GM06990 (cell line): ENCODE measurements at places on chromosomes 5 and 9.

DNA sequence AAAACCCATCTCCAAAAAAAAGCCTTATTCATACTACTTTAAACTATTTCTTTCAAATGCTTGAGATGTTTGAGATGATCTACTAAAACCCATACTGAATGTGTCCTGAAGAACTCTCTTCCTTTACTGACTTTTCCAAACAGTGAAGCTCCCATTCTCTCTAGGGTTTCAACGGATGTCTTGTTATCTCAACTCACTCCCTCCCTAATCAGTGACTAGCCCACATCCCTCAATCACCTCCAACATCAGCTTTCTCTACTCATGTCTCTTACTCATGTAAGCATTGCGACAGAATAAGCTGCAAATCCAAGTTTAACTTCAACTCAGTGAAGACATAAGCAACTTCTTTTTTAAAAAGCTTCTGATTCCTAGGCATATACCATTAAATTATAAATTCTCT lies 42.1 kb downstream of the WDR41 start:
- no peak for DNase-seq

- DNase-seq: no peak
These were observed 19.5 kb downstream of the TLE1 start for GRCh38 chr9:81669866-81670265.

GRCh38 chr9:32394381-32395049 lies 10.1 kb downstream of the ACO1 start:
- no peak for DNase-seq

DNA sequence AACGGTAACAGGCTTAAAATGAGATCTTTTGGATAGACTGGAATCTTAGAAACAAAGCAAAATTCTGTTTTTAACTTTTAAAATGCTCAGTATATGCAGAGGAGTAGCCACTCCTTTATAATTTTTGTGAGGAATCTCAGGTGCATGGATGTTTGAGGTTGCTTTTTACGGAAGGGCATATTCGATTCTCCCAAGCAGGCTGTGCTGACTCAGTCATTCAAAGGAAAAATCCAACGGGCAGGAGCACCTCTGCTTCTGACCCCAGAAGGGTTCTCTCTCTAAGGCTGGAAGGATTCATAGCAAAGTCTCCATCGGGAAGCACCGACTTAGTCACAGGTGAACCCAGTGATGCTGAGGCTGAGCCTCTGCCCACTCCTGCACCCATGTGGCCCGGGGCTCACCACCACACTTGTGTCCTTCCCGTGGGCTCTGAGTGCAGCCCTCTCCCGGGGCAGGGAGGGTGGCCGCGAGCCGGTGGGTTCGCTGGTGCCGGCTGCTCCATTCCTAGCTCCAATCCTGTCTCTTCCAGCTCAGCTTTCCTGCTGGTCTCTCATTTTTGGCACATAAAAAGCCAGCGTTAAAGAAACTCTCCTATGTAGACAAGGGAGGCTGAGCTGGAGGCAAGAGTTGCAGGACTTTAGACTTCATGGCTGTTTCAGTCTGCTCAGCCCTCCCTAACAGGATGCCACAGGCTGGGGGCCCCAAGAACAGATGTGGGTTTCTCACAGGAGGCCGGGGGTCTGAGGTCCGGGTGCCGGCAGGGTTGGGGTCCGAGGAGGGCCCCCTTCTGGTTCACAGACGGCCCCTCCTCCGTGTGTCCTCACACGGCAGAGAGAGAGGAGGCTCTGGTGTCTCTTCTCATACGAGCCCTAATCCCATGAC lies 135.6 kb upstream of the LPCAT1 start:
- DNase-seq: no peak

DNA sequence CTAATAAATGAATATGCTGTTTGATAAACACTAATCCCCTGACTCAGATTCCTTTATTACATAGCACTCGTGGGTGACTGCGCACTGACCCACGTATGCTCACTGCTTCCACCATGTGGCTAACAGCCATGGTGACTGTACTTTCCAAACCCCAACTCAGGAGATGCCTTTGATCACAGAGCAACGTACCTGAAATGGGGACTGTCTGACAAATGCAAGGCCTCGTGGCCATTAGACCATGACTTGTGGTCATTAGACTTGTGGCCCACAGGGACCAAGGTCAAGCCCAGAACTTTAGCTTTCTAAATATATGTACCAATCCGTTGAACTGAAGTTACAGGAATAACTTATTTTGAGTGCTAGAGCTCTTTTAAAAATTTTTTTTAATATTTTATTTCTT lies 46.6 kb downstream of the CYFIP2 start:
- DNase-seq: no peak

GRCh38 chr5:178080618-178081410 lies 32.5 kb upstream of the N4BP3 start:
- no peak for DNase-seq

DNA sequence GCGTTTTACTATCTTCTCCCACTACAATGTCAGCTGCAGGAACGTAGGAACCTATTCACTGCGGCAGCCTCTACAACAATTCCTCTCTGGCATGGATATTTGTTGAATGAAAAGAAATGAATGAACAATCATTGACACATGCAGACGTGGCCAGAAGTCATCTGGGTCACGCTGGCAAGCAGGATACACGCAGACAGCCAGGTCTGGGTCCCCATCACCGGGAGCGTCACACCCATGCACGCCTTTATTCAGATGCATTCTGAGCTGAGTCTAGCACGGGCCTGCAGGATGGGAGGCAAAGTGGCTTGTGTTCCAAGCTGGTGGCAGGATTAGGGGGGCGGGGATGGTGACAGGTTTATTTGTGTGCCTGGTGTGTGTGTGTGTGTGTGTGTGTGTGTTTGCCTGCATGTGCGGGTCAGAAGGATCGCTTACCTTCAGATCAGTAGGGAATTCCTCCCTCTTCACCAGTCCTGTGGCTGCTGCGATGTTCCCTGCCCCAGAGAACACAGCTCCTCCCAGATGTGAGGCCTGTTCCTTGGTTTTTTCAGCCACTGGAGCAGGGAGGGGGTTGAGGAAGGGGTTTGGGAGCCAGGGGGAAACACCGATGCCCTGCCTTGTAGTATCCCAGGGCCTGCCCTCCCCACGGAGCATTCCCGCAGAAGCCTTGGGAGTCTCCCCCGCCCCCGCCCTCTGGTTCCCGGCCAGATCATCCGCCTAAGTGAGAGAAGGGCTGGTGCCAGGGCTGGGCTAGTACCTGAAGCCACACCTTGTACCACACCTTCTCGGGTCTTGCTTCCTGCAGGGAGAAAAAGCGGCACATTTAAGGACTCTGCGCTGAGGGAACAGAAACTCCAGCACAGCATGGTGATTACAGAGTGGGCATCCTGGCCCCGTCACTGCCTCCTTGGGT lies 4.1 kb downstream of the SNCB start:
- DNase-seq: no peak

DNA sequence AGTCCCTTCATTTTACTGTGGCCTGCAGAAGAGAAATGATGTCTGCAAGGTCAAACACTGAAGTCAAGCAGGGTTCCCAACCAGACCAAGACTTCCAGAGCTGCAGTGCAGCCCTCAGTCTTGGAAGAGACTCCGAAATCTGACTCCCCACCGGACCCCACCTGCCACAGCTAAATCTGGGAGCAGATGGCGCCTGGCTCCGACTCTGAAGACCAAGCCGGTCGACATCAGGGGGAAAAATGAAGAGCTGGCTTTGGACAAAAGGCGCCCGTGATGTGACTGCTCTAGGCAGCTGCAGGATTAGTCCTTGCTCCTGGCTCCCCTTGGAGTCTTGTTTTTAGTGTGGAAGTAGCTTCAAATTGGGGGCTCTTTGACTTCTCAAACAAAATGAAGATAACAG lies 72.4 kb upstream of the ZNF622 start:
- no peak for DNase-seq

DNA sequence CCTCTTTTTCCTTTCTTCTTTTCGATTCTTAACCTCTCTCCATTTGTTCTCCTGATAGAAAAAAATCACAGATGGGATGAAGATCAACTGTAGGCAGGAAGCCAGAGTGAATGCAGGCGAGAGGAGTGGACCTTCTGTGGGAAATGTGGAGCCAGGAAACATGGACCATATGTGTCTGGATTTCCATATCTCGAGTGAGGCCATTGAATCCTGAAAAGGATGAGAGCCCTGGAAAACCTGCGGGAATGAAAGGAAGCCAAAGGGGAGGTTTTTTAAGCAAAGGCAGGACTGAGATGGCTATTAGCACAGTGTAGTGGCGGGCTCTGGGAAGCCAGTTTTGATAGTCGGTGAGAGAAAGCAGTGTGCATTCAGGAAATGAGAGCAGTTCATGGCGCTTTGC lies 139.5 kb upstream of the C9orf72 start:
- DNase-seq: no peak

DNA sequence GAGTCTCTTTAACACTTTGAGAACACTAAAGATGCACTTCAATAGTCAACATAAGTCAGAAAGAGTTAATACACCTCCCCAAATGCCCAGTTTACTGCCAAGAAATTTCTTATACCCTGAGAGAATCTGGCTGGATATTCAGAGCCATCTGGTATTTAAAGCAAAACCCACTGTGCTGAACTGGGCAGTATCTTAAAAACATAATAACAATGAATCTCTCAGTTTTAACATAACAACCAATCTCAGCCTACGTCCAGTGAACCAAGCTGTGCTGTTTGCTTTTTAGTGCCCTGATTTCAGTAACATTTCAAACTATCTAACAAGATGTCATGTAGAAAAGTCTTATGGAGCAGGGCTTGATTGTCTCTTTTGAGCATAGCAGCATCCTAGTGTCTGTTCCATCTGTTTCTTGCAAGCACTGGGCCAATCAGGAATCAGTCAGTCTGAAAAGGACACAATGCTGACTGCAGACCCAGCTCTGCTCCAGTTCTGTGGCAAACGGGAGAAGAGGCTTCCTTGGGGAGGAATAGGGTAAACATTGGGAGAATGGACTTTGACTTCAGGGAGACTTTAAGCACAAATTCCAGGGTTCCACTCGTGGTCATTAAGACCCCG lies 43.6 kb upstream of the FAM81B start:
- DNase-seq: no peak

DNA sequence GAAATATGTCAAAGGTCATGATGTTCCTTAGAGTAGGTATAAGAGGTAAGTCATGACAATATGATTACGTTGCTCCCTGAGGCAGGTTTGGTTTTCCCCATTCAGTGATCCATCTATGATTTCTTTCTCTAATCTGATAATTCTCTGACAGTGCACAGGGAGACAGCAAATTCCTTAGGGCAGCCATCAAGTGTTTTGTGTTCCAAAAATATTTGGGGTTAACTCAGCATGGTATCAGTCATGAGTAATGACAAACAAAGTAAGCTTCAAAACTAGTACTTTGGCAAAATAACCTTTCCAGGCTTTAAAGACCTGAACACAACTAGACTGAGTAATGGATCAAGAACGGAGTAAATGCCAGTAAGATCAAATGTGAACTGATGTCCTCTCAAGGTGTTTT lies 55.3 kb upstream of the SPATA31E1 start:
- no peak for DNase-seq

DNA sequence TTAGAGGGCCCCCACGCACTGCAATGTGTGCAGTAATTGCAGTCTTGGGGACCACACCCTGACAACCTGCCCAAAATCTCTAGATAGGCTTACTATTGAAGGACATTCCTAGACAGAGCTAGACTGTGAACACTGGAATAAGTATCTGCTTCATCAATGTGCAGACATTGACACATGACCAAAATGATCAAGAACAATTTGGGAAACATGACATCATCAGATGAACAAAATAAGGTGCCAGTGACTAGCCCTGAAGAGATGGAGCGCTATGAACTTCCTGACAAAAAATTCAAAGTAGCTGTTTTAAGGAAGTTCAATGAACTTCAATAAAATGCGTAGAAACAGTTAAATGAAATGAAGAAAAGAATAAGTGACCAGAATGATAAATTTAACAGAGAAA lies 15.3 kb downstream of the EGFLAM start:
- no peak for DNase-seq

GRCh38 chr9:133578524-133579441 lies 30.4 kb downstream of the FAM163B start:
- no peak for DNase-seq

DNA sequence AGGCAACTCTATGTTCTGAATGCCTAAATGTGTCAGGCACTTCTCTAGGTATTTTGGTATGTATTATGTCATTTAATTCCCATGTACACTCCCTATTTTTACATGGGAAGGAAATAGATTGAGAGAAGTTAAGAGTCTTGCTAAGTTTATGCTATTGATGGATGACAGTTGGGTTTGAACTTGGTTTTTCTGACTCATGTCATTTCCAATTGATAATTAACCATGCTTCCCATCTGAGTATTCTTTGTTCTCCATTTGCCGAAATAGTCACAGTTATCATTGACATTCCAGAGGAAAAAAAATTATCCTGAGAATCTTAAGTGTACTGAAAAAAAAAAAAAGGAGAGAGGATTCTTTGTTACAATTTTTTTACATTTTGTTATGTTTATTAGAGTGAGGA lies 23.1 kb upstream of the DMRTA1 start:
- DNase-seq: no peak
